Bronchus fibroblast of lung (primary cell): ENCODE measurements at places on chromosomes 3 and 15. TPM values are rescaled to one million over a fixed set of nuclear protein-coding genes. Genes with fewer than 3 reads are reported as not detected.

Gene CHCHD4
- 17.0 and 19.5 TPM in 2 replicates for total RNA-seq

Gene PCBP4
- 61.7 and 64.7 TPM in 2 replicates for total RNA-seq

Gene CACNA2D3
- total RNA-seq, result under 0.01 TPM in 1 of 2 replicates, not detected in the other

Gene SYNM
- total RNA-seq, result 1.6 and 1.8 TPM in 2 replicates

Gene TERC
- total RNA-seq, result 92.2 and 99.0 TPM in 2 replicates

Gene GPR171
- total RNA-seq, result not detected in 2 replicates

Gene MRPL47
- total RNA-seq, result 29.9 and 30.1 TPM in 2 replicates

Gene FBXL2
- 12.3 and 14.3 TPM in 2 replicates for total RNA-seq

Gene TMEM158
- 40.4 and 48.8 TPM in 2 replicates for total RNA-seq

Gene ATP13A4
- 0.15 TPM in 1 of 2 replicates, not detected in the other for total RNA-seq

Gene SCN5A
- total RNA-seq, result 0.30 and 0.34 TPM in 2 replicates

Gene SH2D7
- total RNA-seq, result not detected in 2 replicates

Gene P2RY13
- total RNA-seq, result not detected in 2 replicates

Gene CYFIP1
- total RNA-seq, result 61.2 and 71.1 TPM in 2 replicates

Gene EPHA6
- 0.17 TPM in 1 of 2 replicates, not detected in the other for total RNA-seq

Gene NXPE3
- total RNA-seq, result 18.0 and 22.3 TPM in 2 replicates

Gene SKIL
- total RNA-seq, result 4.0 and 5.4 TPM in 2 replicates
